ENCODE measurements at places on chromosomes 6 and 20. TPM values are rescaled to one million over a fixed set of nuclear protein-coding genes. Genes with fewer than 3 reads are reported as not detected.

SIRPG gene
- total RNA-seq, result 25.4 TPM

HLA-DPA1 gene
- total RNA-seq, result 46.0 TPM

MAS1 gene
- not detected for total RNA-seq

WFDC5 gene
- not detected for total RNA-seq

NKX2-4 gene
- total RNA-seq, result not detected

PLA2G7 gene
- 0.30 TPM for total RNA-seq

BMP6 gene
- total RNA-seq, result 0.23 TPM

MTHFD1L gene
- total RNA-seq, result 32.1 TPM

GRCh38 chr20:15319439-15319838, 982.0 kb upstream of the FLRT3 start:
- no peak overlapping the region for H3K4me3 ChIP-seq
- H3K36me3 ChIP-seq, result no peaks in the 10 kb centered on the region
- no peaks in the 10 kb centered on the region for H3K4me1 ChIP-seq
- DNase-seq, result no peak
- H3K27ac ChIP-seq, result no peak overlapping the region

- peaks cover 2% of the 10 kb centered on the region for H3K27me3 ChIP-seq
- no peak for DNase-seq
- H3K4me3 ChIP-seq, result no peak overlapping the region
Observed at GRCh38 chr6:43095939-43096338, 19.8 kb downstream of the PTK7 start.

DNA sequence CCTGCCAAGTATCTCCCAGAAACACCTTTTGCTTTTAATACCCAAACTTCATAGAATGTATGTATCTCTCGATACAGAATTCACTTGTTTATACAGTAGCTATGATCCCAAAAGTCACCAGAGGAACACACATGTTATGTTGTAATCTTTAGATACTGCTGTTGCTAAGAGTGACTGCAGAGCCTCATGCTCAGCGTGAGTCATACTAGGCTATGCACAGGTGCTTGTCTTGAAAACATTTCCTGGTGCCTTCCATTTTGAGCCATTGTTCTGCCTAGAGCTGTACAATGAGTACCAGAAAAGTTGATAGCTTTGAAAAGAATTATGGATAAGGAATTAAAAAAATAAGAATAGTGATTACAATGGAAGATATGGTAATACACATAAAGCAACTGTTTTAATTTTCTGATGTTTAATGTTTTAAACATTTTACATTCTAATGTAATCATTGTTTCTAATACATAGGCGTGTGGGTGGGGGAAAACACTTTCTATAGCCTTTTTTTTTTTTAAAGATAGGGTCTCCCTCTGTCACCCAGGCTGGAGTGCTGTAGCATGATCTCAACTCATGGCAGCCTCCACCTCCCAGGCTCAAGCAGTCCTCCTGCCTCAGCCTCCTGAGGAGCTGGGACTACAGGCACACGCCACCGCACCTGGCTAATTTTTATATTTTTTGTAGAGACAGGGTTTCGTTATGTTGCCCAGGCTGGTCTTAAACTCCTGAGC, 79.4 kb downstream of the CD24 start:
- no peak overlapping the region for H3K4me3 ChIP-seq
- no peaks in the 10 kb centered on the region for H3K4me1 ChIP-seq
- DNase-seq, result no peak
- no peak overlapping the region for H3K27ac ChIP-seq
- H3K27me3 ChIP-seq, result no peaks in the 10 kb centered on the region
- no peaks in the 10 kb centered on the region for H3K36me3 ChIP-seq

GRCh38 chr20:23059846-23060245, 10.4 kb upstream of the THBD start:
- no peak for DNase-seq
- H3K27ac ChIP-seq, result no peak overlapping the region
- H3K4me3 ChIP-seq, result no peak overlapping the region
- H3K36me3 ChIP-seq, result no peaks in the 10 kb centered on the region
- no peaks in the 10 kb centered on the region for H3K27me3 ChIP-seq
- no peaks in the 10 kb centered on the region for H3K4me1 ChIP-seq

DNA sequence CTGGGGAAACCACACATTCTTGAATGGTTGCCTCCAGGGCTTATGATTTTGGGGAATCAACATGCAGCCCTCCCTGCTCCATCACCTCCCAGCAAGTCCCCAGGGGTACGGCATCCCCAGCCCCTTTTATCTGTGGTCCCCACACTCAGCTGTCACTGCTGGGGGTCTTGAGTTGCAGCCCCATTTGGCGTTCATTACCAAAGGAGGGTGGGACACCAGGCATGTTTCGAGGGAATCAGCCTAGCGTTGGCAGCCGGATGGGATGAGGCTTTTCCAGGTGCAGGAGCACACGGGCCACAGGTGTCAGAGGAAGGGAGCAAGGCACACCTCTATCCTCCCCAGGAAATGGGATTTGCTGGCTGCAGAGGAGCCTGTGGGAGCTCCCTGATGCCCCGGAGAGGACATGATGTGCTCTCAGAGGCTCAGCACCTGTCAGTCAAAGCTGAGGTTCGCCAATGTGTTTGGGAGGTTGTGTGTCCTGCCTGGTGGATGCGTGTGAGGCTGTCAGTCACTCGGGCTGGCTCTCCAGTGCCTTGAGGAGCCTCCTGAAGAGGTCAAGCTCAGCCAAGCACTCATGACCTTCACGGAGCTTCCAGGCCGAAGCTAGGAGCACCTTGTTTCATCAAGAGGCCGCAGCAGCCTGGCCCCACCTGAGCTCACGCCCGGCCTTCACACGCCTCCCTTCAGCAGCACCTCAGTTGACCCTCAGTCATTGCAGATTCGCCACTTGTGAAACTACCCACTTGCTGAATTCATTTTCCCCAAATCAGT, 95.0 kb downstream of the ERMARD start:
- no peak for DNase-seq
- H3K36me3 ChIP-seq, result no peaks in the 10 kb centered on the region
- H3K27ac ChIP-seq, result no peak overlapping the region
- no peaks in the 10 kb centered on the region for H3K4me1 ChIP-seq

DNA sequence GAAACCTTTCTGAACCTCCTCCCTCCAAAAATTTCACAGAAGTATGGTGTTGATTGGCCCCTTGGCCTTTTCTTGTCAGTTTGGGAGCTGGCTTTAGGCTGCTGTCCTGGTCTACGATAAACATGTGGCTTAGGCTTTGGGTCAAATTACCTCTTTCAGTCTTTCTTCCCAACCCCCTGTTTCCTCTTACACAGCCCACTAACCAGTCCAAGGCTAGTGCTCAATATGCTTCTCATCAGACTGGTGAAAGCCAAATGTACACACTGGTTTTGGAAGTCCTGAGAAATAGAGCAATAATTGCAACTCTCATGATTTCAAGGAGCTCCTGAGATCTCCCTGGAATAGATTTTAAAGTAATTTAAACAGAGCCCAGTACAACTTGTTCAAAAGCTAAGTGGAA, 933.7 kb upstream of the GJE1 start:
- H3K27me3 ChIP-seq, result peaks cover 3% of the 10 kb centered on the region
- DNase-seq, result no peak
- no peaks in the 10 kb centered on the region for H3K4me1 ChIP-seq
- no peak overlapping the region for H3K27ac ChIP-seq
- H3K36me3 ChIP-seq, result no peaks in the 10 kb centered on the region

GRCh38 chr20:45404438-45404837, 3.7 kb upstream of the DBNDD2 start:
- no peak overlapping the region for H3K27ac ChIP-seq
- H3K36me3 ChIP-seq, result no peaks in the 10 kb centered on the region
- no peak for DNase-seq
- no peaks in the 10 kb centered on the region for H3K27me3 ChIP-seq

DNA sequence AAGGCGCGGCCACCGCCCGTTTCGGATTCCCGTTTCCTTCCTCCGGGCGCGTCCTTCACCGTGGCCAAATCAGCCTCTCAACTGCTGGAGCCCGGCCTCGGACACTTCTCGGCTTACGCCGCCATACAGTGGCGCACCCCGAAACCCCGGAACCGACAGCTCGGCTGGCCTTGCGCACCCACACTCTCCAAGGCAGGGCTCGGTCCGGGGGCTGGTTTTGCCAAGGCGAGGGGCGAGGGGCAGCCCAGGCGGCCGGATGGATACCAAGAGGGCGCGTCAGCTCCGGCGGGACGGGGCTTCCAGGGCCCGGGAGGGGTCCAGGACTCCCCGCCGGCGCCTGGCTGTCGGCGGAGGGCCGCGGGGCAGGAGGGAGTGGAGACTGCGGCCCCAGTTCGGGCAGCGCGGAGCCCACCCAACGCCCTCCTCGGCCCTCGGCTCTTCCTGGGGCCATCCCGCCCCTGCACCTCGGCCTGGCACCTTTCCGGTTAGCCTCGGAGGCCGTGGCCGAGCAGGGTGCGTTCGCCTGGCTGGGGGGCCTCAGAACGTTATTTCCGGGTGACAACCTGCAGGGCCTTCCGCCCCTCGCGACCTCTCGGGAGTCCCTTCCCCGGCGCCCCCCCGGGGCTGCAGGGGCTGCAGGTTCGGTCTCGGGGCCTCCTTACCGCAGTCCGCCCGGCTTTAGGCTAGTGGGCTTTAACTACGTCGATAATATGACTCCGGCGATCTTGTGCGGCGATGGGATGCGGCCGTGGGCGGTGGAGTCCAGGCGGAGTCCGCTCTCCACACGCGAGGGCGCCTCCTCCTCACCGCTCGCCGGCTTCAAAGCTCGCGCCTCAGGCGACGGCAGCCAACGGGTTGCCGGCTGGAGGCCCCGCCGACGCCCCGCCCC, 697 bp upstream of the CEP43 start:
- peak overlapping the region; percentile 98 for H3K4me3 ChIP-seq
- H3K4me1 ChIP-seq, result peaks cover 6% of the 10 kb centered on the region
- H3K27me3 ChIP-seq, result no peaks in the 10 kb centered on the region

DNA sequence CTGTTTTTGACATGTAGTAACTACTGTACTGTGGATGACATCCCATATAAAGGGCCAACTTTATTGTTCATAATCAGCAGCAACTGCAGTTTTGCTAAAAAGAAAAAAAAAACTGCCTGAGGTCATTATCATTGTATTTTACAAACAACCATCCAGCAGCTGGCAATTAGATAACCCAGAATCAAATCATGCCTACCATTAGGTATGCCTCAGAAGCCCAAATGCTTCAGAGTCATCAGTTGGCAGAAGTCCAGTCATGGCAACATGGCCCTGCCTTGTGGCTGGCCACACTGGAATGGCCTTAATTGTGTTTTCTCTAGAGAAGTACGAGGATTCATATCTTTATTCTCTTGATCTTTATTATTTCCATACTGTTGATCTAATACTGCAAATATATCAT, 462.4 kb upstream of the NRSN1 start:
- no peaks in the 10 kb centered on the region for H3K27me3 ChIP-seq
- no peak for DNase-seq
- H3K4me3 ChIP-seq, result no peak overlapping the region
- H3K4me1 ChIP-seq, result no peaks in the 10 kb centered on the region
- no peak overlapping the region for H3K27ac ChIP-seq

GRCh38 chr6:88220493-88220892, 54.3 kb upstream of the CNR1 start:
- no peak overlapping the region for H3K4me3 ChIP-seq
- no peaks in the 10 kb centered on the region for H3K27me3 ChIP-seq
- H3K36me3 ChIP-seq, result no peaks in the 10 kb centered on the region
- no peak overlapping the region for H3K27ac ChIP-seq

DNA sequence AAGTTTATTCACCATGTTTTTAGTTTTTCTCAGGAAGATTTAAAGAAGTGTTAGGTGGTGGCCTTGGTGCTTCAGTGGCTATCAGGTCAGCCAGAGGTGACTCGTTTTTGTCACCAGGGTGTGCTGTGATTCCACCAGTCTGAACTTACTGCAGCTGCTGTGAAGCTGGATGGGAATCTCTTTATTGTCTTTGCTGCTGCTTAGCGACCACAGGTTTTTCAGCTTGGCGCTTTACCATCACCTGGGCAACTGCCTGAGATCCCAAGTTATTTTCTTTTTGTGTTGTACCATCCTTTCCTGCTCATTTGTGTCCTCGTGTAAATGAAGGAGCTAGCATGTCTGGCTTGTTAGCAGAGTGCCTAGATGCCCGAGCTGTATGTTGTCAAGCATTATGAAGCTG, 146.9 kb downstream of the MACROD2 start:
- H3K27ac ChIP-seq, result no peak overlapping the region
- no peak overlapping the region for H3K4me3 ChIP-seq
- no peaks in the 10 kb centered on the region for H3K27me3 ChIP-seq
- H3K4me1 ChIP-seq, result no peaks in the 10 kb centered on the region
- H3K36me3 ChIP-seq, result no peaks in the 10 kb centered on the region

- H3K4me3 ChIP-seq, result no peak overlapping the region
- DNase-seq, result no peak
- H3K4me1 ChIP-seq, result no peaks in the 10 kb centered on the region
- H3K27ac ChIP-seq, result no peak overlapping the region
Observed at GRCh38 chr6:111070105-111071005, 16.9 kb upstream of the SLC16A10 start.

Measured in T-cell (primary cell).